A549 treated with DMSO at 1 μM for 4 hours (cell line): ENCODE measurements at places on chromosomes 12 and 14. TPM values are rescaled to one million over a fixed set of nuclear protein-coding genes. Genes with fewer than 3 reads are reported as not detected.

The RHEBL1 gene
- total RNA-seq, result 3.9 to 6.4 TPM (median 5.7 TPM) in 5 replicates

The ASB2 gene
- 1.4 to 4.1 TPM (median 1.9 TPM) in 5 replicates for total RNA-seq

The TAS2R42 gene
- total RNA-seq, result not detected in 5 replicates

The MGAT4C gene
- total RNA-seq, result 0.03 to 0.08 TPM (median 0.06 TPM) in 4 of 5 replicates, not detected in the other

The SMIM41 gene
- not detected in 5 replicates for total RNA-seq

The NEUROD4 gene
- total RNA-seq, result not detected in 5 replicates

The SPATA7 gene
- total RNA-seq, result 3.7 to 5.4 TPM (median 4.4 TPM) in 5 replicates

The SMIM10L1 gene
- 8.2 to 9.2 TPM (median 8.8 TPM) in 5 replicates for total RNA-seq

The CCDC88C gene
- 5.2 to 7.1 TPM (median 6.4 TPM) in 5 replicates for total RNA-seq

The TIMELESS gene
- total RNA-seq, result 35.0 to 42.2 TPM (median 41.8 TPM) in 5 replicates

The IL23A gene
- total RNA-seq, result 0.32 to 0.84 TPM (median 0.50 TPM) in 5 replicates

The FSCB gene
- not detected in 5 replicates for total RNA-seq

The AQP5 gene
- total RNA-seq, result not detected in 5 replicates

The GLIPR1L2 gene
- total RNA-seq, result 0.11 to 0.14 TPM (median 0.12 TPM) in 4 of 5 replicates, not detected in the other

The CFAP251 gene
- total RNA-seq, result 1.1 to 2.4 TPM (median 1.4 TPM) in 5 replicates

The PTPRR gene
- 0.08 to 0.32 TPM (median 0.24 TPM) in 5 replicates for total RNA-seq

The SIX1 gene
- total RNA-seq, result 7.3 to 9.8 TPM (median 9.1 TPM) in 5 replicates

The FLRT2 gene
- total RNA-seq, result 3.0 to 5.1 TPM (median 4.7 TPM) in 5 replicates

The STAC3 gene
- 0.16 to 0.57 TPM (median 0.27 TPM) in 5 replicates for total RNA-seq

The CCDC60 gene
- total RNA-seq, result not detected in 5 replicates

The LALBA gene
- not detected in 5 replicates for total RNA-seq

The GARIN6 gene
- not detected in 5 replicates for total RNA-seq

The FAM186B gene
- total RNA-seq, result 0.08 to 0.16 TPM (median 0.12 TPM) in 5 replicates

The KCNC2 gene
- not detected in 5 replicates for total RNA-seq

The DLGAP5 gene
- 28.5 to 38.1 TPM (median 36.4 TPM) in 5 replicates for total RNA-seq

The SERPINA3 gene
- 5.4 to 7.9 TPM (median 5.9 TPM) in 5 replicates for total RNA-seq

The PSMB11 gene
- total RNA-seq, result not detected in 5 replicates

The MYH6 gene
- not detected in 5 replicates for total RNA-seq

The SLC7A7 gene
- total RNA-seq, result 9.8 to 19.1 TPM (median 12.0 TPM) in 5 replicates

The NELL2 gene
- 0.07 to 0.13 TPM (median 0.09 TPM) in 3 of 5 replicates, not detected in the others for total RNA-seq

The RNASE3 gene
- not detected in 5 replicates for total RNA-seq

The SERPINA12 gene
- not detected in 5 replicates for total RNA-seq

The PAWR gene
- 48.1 to 72.3 TPM (median 62.8 TPM) in 5 replicates for total RNA-seq

The CLEC1B gene
- not detected in 5 replicates for total RNA-seq

The RND1 gene
- total RNA-seq, result 17.0 to 23.9 TPM (median 19.9 TPM) in 5 replicates

The IFNG gene
- total RNA-seq, result not detected in 5 replicates
